Activated T-cell treated with anti-CD3 and anti-CD28 coated beads, Interleukin-2, amount 50 U/mL, for 24 hours (primary cell): ENCODE measurements at places on chromosomes 4 and X.
A peak's percentile ranks its signal among the peaks of the same experiment; 100 is the strongest.

DNA sequence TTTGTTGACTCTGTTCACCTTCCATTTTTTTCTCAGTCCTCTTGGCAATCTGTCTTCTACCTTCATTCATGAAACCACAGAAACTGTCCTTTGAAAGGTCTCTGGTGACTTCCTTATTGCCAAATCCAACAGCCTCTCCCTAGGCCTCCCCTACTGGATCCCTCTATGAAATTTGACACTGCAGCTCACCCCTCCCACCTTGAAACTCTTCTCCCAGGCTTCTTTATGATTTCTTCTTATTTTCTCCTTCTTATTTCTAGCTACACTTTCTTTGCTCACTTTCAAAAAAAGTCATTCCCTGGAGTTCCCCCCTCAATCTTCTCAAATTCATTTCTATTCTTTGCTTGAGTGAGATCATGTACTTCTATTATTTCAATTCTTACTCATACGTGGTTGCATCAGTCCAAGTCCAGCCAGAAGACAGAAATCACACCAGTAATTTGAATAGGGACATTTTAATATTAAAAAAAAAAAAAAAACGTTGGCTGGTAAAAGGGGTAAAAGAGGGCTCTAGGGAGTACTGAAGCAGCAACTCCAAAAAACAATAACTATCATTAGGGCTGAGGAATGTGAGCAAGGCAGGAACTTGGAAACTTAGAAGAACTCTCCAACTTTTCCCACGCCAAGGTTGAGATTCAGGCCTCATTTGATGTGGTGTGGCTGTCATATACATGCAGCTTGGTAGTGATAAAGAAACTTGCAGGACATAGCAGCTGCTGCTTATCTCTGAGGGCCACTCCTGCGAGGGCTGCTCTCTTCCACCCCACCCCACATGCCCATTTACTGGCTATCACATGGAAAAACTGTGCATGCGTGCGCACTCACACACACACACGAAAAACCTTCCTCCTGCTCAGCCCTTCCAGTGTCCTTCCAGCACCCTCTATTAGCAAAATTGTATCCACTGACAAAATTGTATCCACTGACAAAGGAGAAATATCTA lies 169.8 kb upstream of the GALNT7 start:
- no peak for DNase-seq
- H3K36me3 ChIP-seq, result no peaks in the 10 kb centered on the region
- peaks cover 9% of the 10 kb centered on the region for H3K4me1 ChIP-seq
- no peak overlapping the region for H3K27ac ChIP-seq

DNA sequence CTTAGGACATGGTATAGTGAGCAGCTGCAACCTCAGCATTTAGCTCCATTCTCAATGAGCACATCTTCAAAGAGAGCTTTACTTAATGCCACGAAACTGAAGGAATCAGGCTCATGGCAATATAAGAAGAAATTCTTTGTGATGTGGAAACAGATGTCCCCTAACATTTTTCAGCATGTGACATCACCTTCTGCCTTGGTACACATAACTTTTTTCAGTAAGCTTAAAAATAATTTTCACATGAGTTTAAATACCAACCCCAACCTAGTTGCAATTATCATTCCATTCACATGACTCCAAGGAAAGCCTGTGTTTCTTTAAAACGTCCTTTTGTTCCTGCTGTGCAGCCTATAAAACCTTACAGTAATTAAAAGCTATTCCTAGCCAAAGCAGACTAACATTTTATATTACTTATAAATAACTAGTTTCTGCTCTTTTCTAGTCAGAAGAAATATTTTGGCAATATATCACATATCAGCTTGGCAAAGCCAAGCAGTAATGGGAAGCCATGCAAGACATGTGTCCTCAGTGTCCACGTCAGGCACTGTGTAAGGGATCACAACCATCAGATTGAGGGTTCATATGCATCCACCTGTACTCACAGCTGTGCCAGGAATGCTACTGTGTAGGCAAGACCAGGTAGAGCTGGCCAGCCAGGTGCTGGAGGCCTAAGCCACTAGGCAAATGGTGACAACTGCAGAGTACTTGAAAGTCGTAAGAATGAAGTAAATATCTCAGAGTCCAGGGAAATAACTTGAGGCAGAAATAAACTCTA lies 466.6 kb downstream of the INPP4B start:
- H3K27ac ChIP-seq, result peak overlapping the region; percentile 97
- H3K27me3 ChIP-seq, result no peaks in the 10 kb centered on the region
- peaks cover 83% of the 10 kb centered on the region for H3K4me1 ChIP-seq
- peak overlapping the region; percentile 16 for H3K4me3 ChIP-seq
- peaks cover 70% of the 10 kb centered on the region for H3K36me3 ChIP-seq
- no peak for DNase-seq

DNA sequence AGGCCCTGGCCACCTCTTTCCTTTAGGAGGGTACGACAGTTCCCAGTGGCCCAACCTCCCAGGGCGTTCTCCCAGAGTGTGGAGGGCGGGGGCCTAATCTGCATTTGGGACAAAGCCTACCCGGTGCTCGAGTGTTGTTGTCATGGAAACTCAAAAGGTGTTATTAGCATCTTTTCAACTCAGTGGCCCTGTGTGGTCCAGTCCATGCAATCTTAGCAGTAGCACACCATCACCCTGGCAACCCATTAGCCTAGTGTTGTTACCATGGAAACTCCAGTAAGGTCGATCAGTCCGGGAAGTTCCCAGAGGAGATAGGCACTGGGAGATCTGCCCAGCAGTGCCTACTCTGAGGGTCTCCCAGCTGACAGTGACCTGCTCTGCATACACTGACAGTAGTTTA lies 20.2 kb downstream of the APLN start:
- no peak overlapping the region for H3K4me3 ChIP-seq
- no peak for DNase-seq
- no peak overlapping the region for H3K27ac ChIP-seq
- peaks cover 13% of the 10 kb centered on the region for H3K27me3 ChIP-seq
- peaks cover 2% of the 10 kb centered on the region for H3K4me1 ChIP-seq
- H3K36me3 ChIP-seq, result no peaks in the 10 kb centered on the region

- H3K27me3 ChIP-seq, result no peaks in the 10 kb centered on the region
- no peak overlapping the region for H3K27ac ChIP-seq
- no peak overlapping the region for H3K4me3 ChIP-seq
- no peaks in the 10 kb centered on the region for H3K4me1 ChIP-seq
- DNase-seq, result no peak
- no peaks in the 10 kb centered on the region for H3K36me3 ChIP-seq
Observed at GRCh38 chr4:45317276-45317675, 590.9 kb upstream of the GNPDA2 start.

DNA sequence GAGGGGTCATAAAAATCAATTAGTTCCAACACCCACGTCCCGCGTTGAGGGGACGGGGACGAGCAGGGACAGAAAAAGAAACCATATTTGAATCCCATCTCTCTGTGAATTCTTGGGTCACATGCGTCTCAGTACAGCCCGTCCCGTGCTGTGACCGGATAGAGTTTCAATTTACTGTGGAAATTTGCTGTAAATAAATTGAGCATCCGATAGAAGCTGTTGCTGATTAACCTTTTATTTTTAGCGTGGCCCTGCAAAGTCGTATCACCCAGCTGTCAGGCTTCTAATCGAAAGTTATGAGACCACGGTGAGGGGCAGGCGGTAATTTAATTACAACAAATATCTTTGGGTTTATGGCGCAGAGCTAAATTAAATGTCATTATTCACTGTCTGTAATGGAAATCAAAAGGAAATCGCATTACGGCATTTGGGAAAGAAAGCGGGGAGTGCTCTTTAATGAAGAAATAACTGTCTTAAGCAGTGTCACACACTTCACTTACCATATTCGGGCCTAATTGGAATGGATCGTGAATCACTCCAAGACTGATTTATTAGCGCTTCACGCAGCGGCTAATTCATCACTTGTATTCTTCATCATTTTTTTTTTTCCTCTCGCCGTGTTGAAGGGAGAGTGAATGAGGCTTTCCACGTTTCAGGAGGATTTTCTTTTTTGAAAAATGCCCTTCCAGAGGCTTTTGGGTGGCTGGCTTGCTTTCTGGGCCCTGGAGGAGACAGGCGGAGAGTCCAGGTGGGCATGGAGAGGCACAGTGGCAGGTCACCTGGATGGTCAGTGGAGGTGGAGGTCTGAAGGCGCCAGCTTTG lies 7.3 kb downstream of the SHOX start:
- H3K4me1 ChIP-seq, result peaks cover 10% of the 10 kb centered on the region
- no peak for DNase-seq
- H3K4me3 ChIP-seq, result no peak overlapping the region
- H3K36me3 ChIP-seq, result no peaks in the 10 kb centered on the region
- no peak overlapping the region for H3K27ac ChIP-seq

DNA sequence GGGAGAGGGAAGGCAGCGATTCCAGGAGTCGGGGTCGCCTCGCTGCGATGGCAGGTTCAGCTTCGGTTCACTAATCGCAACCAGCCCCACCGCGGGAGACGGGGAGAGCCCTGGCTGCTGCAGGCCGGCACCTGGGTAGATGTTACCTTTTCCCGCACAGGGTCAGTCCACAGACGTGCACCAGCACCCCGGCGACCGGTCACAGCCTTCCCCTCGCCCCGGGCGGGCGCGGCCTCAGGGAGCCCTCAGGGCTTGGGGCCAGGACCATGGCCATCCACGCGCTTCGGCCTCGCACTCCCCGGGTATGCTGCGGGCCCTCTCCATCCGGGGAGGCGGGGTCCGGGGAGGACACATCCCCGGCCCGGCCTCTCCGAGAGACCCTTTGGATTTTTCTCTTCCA lies 26.1 kb upstream of the EXOC1L start:
- peaks cover 63% of the 10 kb centered on the region for H3K27me3 ChIP-seq
- H3K4me3 ChIP-seq, result no peak overlapping the region
- H3K36me3 ChIP-seq, result no peaks in the 10 kb centered on the region
- H3K27ac ChIP-seq, result no peak overlapping the region
- DNase-seq, result no peak
- peaks cover 3% of the 10 kb centered on the region for H3K4me1 ChIP-seq
